Right renal cortex interstitium (tissue), 3 donors: ENCODE measurements at places on chromosomes 12 and 14. TPM values are rescaled to one million over a fixed set of nuclear protein-coding genes. Genes with fewer than 3 reads are reported as not detected.

DNA sequence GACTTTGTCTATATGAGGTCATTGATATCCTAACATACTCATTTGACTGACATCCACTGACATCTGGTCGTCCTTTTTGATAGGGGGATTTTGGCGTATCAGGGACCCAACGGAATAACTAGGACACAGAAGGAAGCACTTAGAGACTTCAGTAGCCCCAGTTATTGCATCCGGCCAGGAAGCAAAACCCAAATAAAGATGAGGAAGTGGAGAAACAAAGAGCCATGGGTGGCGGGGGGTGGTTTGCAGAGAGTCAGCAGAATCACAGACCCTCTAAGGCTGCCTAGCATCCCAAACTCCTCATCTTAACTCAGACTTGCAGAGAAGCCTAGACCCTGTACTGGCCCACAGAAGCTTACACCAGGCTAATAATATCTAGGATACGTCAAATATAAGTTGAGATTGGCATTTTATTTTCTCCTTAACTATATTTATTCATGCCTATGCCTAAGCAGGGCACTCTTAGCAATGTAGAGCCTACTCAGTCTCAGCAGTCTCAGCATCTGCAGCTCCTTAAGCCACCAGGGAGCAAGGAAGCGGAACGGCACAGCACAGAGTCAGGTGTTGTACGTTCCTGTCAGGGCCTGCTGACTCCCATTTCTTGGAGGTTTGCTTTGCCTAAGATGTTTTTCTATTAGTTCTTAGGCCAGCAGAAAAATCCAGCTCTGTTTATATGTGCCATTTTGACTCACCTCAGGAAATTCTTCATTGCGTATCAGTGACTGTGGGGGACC is 45.1 kb downstream of the KCNA1 start:
- no peak for DNase-seq

CAPZA3 gene
- 0.20 TPM for polyA plus RNA-seq

- DNase-seq = no peak
Observed at GRCh38 chr12:40192704-40193255, 32.0 kb upstream of the LRRK2 start.

- no peak for DNase-seq
Observed at GRCh38 chr12:7905071-7905470, 30.9 kb downstream of the SLC2A3 start.

DNA sequence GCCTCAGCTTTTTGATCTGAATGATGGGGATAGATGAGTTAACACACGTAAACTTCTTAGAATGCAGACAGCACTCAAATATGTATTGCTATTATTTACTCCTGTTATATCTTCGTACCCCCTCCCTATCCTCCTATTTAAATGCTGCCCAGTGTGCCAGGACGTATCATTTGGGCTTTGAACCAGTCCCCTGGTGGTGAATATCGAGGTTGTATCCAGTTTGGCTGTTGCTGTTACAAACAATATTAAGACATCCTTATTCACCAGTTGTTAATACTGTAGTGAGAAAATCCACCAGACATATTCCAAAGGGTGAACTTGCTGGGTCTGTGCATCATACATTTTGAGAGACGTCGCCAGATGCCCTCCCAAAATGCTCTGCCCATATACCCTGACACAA is 51.5 kb upstream of the FOXN3 start:
- DNase-seq = no peak

DPPA3 gene
- not detected for polyA plus RNA-seq

- DNase-seq = no peak
Observed at GRCh38 chr12:100715976-100716944, 78.3 kb upstream of the ANO4 start.

BORCS5 gene
- polyA plus RNA-seq = 8.4 TPM

DNA sequence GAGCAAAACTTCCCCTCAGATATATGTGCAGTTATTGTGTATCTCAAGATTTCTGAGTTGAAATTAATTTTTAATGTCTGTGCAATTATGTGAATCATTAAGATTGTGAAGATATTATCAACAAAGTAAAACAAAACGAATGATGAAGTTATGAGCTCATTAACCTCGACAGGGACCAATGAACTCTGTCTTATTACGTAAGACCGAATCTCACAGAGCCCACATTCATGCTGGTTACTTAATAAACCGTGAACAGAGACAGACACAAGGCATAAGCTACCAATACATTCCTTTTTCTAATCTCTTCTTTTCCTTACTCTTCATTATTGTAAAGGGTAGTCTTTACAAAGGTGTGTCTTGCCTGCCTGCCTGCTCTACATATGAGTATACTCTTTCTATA is 568.7 kb downstream of the RPS29 start:
- no peak for DNase-seq

DNA sequence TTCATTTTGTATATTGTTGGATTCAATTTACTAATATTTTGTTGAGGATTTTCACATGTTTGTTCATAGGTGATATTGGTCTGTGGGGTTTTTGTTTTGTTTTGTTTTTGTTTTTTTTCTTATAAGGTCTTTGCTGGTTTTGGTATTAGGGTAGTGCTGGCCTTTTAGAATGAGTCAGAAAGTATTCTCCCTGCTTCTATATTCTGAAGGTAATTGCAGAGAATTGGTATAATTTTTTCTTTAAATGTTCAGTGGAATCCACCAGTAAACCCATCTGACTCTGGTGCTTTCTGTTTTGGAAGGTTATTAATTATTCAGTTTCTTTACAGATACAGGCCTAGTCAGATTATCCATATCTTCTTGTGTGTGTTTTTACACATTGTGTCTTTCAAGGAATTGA is 8.9 kb downstream of the TOGARAM1 start:
- no peak for DNase-seq

ABHD12B gene
- polyA plus RNA-seq = 0.33 TPM

DNA sequence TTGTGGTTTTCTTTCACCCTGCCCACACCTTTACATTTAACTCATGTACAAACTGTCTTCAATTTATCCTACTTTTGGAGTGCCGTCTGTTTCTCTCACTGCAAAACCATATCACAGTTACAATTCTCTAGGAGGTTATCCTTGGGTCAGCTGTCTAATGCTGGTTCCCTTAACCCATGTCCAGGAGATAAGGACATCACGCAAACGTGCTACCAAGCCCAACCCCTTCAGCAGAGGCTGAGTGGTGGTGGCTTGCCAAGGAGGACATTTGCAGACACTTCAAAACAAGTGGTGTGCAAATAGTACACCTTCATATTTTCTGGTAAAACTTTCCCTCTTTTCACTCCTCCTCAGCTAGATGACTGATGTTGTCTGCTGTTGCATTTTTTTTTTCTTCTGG is 167.9 kb downstream of the PAX9 start:
- DNase-seq = no peak

- no peak for DNase-seq
Observed at GRCh38 chr12:50564237-50564947, 59.6 kb downstream of the DIP2B start.

DNA sequence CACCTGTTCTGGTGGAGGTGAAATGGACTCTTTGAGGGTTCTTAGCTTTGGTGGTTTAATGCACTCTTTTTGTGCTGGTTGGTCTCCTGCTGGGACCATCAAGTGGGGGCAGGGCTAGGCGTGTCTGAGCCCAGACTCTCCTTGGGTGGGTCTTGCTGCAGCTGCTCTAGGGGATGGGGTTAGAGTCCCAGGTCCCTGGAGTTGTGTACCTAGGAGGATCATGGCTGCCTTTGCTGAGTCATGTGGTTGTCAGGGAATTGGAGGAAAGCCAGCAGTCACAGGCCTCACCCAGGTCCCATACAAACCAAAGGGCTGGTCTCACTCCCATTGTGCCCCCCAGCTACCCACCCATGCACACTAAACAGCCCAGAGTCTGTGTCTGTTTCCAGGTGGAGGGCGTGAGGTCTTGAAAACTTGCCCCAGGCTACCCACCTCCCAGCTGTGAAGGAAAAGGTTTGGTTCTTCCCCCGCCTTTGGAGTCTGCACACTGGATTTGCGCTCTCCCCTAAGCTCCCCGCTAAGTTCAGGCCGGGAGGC is 387.7 kb downstream of the TMTC2 start:
- DNase-seq = no peak

GRCh38 chr14:100651999-100652508 is 64.8 kb upstream of the BEGAIN start:
- DNase-seq = no peak

SYNE3 gene
- polyA plus RNA-seq = 2.2 TPM

GRIP1 gene
- polyA plus RNA-seq = 22.2 TPM

GRCh38 chr14:99333841-99334635 is 62.0 kb upstream of the BCL11B start:
- DNase-seq = no peak

RPGRIP1 gene
- 0.39 TPM for polyA plus RNA-seq

DNA sequence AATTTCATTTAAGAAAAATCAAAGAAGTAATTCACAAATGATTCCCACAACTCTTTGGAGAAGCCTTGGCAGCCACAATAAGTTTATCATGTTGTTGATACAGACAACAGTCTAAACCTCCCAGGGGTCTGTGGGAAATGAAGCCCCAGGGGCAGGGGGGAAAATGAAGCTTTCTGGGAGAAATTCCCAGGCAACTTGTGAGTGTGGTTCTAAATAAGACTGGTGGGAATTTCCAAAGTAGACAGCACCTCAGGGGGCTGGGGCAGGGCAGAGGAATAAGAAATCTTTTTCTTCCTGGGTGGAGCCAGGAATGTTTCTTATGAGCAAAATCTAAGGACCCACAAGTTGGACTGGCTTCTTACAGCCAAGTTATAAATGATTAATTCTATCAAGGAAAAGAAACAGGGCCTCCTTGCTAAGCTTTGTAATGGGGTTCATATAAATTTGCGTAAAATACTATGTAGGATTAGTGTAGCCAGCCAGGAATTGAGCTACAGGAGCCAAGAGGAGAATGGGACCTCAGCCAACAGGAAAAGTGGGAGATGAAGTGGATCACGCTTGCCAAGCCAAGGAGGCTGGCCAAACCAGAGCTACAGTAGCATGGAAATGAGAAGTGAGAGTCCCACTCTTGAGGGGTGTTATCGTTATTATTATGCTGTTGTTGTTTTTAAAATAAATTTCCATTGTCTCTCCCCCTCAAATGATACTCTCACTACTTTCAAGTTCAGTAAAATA is 182.9 kb upstream of the FAR2 start:
- peak; percentile 13 for DNase-seq

DNA sequence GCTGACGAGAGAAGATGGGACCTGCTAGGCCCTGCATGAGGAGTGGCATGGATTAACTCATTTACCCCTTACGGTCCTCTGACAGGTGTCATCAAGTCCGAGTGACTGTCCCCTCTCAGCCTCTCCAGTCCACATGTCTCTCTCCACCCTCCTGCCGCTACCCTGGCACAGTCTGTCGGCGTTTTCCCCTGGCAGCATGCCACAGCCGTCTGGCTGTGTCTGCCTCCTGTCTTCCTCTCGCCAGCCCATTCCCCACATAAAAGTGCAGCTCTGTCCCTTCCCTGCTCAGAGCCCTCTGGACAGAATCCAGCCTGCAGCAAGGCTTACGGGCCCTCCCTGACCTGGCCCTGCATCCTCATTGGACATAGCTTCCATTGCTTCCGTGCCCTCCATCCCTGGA is 45.6 kb downstream of the UBE3B start:
- DNase-seq = no peak

GRCh38 chr12:109554761-109555160 is 18.5 kb downstream of the MMAB start:
- DNase-seq = no peak

CHST11 gene
- polyA plus RNA-seq = 8.0 TPM
